Large intestine (tissue), 12 donors: ENCODE measurements at places on chromosomes 13 and 19. TPM values are rescaled to one million over a fixed set of nuclear protein-coding genes. Genes with fewer than 3 reads are reported as not detected.

The FAM83E gene
- 77.5 TPM for polyA plus RNA-seq

The C19orf81 gene
- polyA plus RNA-seq, result 0.46 TPM

The NANOS3 gene
- polyA plus RNA-seq, result 2.3 TPM

The ZBTB32 gene
- 0.51 TPM for polyA plus RNA-seq

The SCEL gene
- polyA plus RNA-seq, result 1.9 TPM

The ZFR2 gene
- polyA plus RNA-seq, result 1.8 TPM

The PDE4C gene
- 1.2 TPM for polyA plus RNA-seq

- no peak for DNase-seq
- H3K4me3 ChIP-seq, result no peak overlapping the region
- H3K27ac ChIP-seq, result peak overlapping the region; percentile 24
- no peaks in the 10 kb centered on the region for H3K27me3 ChIP-seq
- peaks cover 5% of the 10 kb centered on the region for H3K4me1 ChIP-seq
Measured at GRCh38 chr13:79283742-79284141, 122.3 kb downstream of the RBM26 start.

DNA sequence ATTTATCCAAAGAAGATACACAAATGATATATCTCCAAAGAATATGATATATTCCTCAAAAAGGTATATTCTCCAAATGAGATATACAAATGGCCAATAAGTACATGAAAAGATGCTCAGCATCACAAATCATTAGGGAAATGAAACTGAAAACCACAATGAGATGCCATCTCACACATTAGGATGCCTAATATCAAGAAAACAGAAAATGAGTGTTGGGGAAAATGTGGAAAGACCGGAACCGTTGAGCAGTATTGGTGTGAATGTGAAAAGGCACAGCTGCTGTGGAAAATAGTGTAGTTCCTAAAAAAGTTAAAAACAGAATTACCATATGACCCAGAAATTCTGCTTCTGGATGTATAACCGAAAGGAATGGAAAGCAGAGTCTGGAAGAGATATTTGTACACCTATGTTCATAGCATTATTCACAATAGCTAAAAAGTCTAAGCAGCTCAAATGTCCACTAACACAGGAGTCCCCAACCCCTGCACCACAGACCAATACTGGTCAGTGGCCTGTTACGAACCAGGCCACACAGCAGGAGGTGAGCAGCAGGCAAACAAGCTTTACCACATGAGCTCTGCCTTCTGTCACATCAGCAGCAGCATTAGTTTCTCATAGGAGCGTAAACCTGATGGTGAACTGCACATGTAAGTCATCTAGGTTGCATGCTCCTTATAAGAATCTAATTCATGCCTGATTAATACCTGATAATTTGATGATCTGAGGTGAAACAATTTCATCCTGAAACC, 291.9 kb downstream of the PCDH20 start:
- no peak overlapping the region for H3K27ac ChIP-seq
- no peaks in the 10 kb centered on the region for H3K36me3 ChIP-seq
- H3K4me1 ChIP-seq, result no peaks in the 10 kb centered on the region
- no peak overlapping the region for H3K4me3 ChIP-seq
- no peak for DNase-seq

- no peak for DNase-seq
- H3K27me3 ChIP-seq, result no peaks in the 10 kb centered on the region
- H3K4me3 ChIP-seq, result no peak overlapping the region
- H3K4me1 ChIP-seq, result no peaks in the 10 kb centered on the region
Measured at GRCh38 chr13:86760620-86761019, 910.6 kb upstream of the SLITRK5 start.

DNA sequence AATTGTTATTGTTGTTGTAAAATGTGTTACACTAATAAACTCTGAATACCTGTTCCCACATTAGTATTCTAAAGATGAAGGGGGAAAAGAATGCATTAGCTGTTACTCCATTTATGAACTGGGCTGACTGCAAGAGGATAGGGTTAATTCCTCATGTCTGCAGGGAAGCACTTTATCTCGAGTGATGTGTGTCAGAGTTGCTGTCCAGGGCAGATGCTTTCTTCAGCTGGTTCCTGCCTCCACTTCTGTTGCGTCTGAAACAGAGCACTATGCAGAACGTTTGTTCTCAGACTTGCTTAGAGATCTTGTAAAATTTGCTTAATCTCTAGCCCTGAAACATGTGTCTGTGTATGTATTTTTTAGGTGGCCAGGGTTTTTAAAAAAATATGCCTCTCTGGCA, 318.8 kb downstream of the SPRY2 start:
- H3K27me3 ChIP-seq, result no peaks in the 10 kb centered on the region
- H3K27ac ChIP-seq, result no peak overlapping the region
- no peaks in the 10 kb centered on the region for H3K4me1 ChIP-seq
- no peak overlapping the region for H3K4me3 ChIP-seq

- no peak for DNase-seq
- H3K4me3 ChIP-seq, result no peak overlapping the region
- H3K4me1 ChIP-seq, result no peaks in the 10 kb centered on the region
- H3K36me3 ChIP-seq, result no peaks in the 10 kb centered on the region
- no peak overlapping the region for H3K27ac ChIP-seq
- no peaks in the 10 kb centered on the region for H3K27me3 ChIP-seq
Measured at GRCh38 chr13:34721631-34722595, 220.2 kb upstream of the NBEA start.

DNA sequence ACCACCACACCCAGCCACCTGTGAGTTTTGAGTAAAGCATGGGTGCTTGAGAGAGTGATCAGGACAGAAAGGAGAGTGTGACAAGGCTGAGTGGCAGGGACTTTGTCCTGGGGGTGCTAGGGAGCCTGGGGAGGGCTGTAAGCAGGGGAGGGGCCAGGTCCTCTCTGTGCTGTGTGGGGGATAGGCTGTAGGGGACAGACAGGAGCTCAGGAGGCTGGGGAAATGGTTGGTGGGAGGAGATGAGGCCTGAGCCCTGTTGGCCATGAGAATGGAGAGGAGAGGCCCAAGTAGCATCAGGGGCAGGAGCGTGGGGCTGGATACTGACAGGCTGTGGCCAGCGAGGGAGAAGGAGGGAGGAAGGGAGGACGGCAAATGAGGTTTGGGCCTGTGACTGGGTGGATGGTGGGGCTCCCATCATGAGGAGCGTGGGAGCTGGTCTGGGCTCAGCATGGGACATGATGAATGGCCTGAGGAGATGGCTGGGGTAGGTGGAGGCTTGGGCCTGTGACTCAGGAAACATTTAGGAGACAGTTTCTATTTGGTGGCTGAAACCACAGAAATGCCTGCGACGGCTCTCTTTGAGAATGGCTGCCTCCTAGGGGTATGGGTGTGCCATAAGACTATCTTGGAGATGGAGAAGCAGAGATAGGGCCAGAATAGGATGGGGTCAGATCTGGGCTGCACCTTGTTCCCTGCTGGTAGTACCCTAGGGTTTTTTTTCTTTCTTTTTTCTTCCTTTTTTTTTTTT, 25.0 kb downstream of the GRIN2D start:
- H3K27me3 ChIP-seq, result peaks cover 29% of the 10 kb centered on the region
- DNase-seq, result peak; percentile 36
- peaks cover 19% of the 10 kb centered on the region for H3K4me1 ChIP-seq
- H3K27ac ChIP-seq, result no peak overlapping the region
- no peak overlapping the region for H3K4me3 ChIP-seq
- no peaks in the 10 kb centered on the region for H3K36me3 ChIP-seq

GRCh38 chr13:112330479-112331381, 45.4 kb upstream of the SPACA7 start:
- no peak overlapping the region for H3K27ac ChIP-seq
- no peak overlapping the region for H3K4me3 ChIP-seq
- H3K36me3 ChIP-seq, result no peaks in the 10 kb centered on the region
- no peaks in the 10 kb centered on the region for H3K4me1 ChIP-seq
- peaks cover 61% of the 10 kb centered on the region for H3K27me3 ChIP-seq
- DNase-seq, result peak; percentile 16

GRCh38 chr19:28012361-28012760, 1200.6 kb downstream of the UQCRFS1 start:
- H3K27me3 ChIP-seq, result no peaks in the 10 kb centered on the region
- no peak overlapping the region for H3K4me3 ChIP-seq
- no peaks in the 10 kb centered on the region for H3K4me1 ChIP-seq
- DNase-seq, result no peak

- no peaks in the 10 kb centered on the region for H3K27me3 ChIP-seq
- peaks cover 6% of the 10 kb centered on the region for H3K36me3 ChIP-seq
- peak overlapping the region; percentile 92 for H3K27ac ChIP-seq
- peak overlapping the region; percentile 67 for H3K4me3 ChIP-seq
Measured at GRCh38 chr19:56142087-56142787, 1.1 kb downstream of the ZNF444 start.

DNA sequence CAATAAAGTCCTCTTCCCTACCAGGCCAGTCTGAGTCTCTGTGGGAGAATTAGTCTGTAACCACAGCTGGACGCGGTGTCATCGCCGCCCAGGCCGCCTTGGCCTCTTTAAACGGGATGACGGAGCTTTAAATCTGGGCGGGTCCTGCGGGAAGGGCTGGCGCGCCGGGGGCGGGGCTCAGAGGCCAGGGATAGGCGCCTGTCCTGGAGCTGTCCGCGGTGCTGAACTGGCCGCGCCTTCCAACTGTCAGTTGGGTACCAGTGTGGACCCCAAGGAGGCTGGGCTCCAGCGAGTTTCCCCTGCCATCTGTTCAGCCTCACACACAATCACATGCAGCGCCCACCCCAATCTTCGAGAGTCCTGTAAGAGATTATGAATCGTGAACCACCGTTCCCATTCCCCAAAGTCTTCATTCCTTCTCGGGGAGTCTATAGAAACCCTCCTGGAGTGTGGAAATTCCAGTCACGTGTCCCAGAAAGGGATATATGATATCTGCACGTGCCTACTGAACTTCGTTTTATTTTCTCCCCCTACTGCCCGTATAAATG, 11.5 kb downstream of the APLP1 start:
- no peak overlapping the region for H3K4me3 ChIP-seq
- no peaks in the 10 kb centered on the region for H3K36me3 ChIP-seq
- H3K4me1 ChIP-seq, result no peaks in the 10 kb centered on the region

DNA sequence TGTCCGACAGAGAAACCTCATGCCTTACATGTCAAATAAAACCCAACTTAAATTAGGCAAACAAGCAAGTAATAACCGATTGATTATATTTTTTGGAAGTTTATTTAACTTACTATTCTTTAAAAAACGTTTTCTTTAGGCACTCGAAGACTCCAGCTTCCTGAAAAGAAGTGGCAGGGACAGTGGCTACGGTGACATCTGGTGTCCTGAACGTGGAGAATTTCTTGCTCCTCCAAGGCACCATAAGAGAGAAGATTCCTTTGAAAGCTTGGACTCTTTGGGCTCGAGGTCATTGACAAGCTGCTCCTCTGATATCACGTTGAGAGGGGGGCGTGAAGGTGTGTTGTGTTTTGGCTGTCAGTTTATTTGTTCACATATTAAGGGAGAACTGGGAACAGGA, 164.4 kb downstream of the LMO7 start:
- H3K27me3 ChIP-seq, result no peaks in the 10 kb centered on the region
- no peak overlapping the region for H3K4me3 ChIP-seq
- no peak overlapping the region for H3K27ac ChIP-seq
- peaks cover 43% of the 10 kb centered on the region for H3K36me3 ChIP-seq
- H3K4me1 ChIP-seq, result peaks cover 25% of the 10 kb centered on the region

- H3K27me3 ChIP-seq, result no peaks in the 10 kb centered on the region
- H3K27ac ChIP-seq, result peak overlapping the region; percentile 93
- no peaks in the 10 kb centered on the region for H3K36me3 ChIP-seq
- no peak for DNase-seq
Measured at GRCh38 chr19:6057651-6058517, 52.4 kb downstream of the RFX2 start.

- H3K27me3 ChIP-seq, result no peaks in the 10 kb centered on the region
- H3K4me3 ChIP-seq, result no peak overlapping the region
- no peaks in the 10 kb centered on the region for H3K36me3 ChIP-seq
Measured at GRCh38 chr13:66200555-66200954, 1029.6 kb downstream of the PCDH9 start.

- no peaks in the 10 kb centered on the region for H3K4me1 ChIP-seq
- H3K36me3 ChIP-seq, result no peaks in the 10 kb centered on the region
- no peak overlapping the region for H3K27ac ChIP-seq
- no peak overlapping the region for H3K4me3 ChIP-seq
- H3K27me3 ChIP-seq, result no peaks in the 10 kb centered on the region
- no peak for DNase-seq
Measured at GRCh38 chr13:70128098-70128497, 19.8 kb upstream of the KLHL1 start.

DNA sequence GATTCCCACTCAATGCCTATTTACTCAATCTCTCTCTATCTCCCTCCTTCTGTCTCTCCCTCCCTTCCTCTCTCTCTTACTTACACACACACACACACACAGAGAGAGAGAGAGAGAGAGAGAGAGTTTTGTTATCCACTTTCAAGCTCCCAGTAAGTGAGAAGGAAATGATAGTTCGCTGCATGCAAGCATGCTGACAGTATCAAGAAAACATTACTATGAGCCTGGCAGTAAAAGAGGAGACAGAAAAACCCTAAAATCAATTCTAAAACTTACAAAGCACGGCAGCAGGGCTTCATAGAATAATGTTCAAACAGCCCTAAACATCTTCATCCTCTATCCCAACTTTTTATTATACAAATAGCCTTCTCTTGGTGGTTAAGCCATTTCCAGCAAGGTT, 171.9 kb downstream of the FOXO1 start:
- H3K36me3 ChIP-seq, result no peaks in the 10 kb centered on the region
- no peak for DNase-seq
- H3K4me3 ChIP-seq, result no peak overlapping the region
- H3K4me1 ChIP-seq, result no peaks in the 10 kb centered on the region

GRCh38 chr13:41909506-41909905, 51.4 kb downstream of the VWA8 start:
- H3K27me3 ChIP-seq, result no peaks in the 10 kb centered on the region
- DNase-seq, result no peak
- H3K4me1 ChIP-seq, result no peaks in the 10 kb centered on the region

DNA sequence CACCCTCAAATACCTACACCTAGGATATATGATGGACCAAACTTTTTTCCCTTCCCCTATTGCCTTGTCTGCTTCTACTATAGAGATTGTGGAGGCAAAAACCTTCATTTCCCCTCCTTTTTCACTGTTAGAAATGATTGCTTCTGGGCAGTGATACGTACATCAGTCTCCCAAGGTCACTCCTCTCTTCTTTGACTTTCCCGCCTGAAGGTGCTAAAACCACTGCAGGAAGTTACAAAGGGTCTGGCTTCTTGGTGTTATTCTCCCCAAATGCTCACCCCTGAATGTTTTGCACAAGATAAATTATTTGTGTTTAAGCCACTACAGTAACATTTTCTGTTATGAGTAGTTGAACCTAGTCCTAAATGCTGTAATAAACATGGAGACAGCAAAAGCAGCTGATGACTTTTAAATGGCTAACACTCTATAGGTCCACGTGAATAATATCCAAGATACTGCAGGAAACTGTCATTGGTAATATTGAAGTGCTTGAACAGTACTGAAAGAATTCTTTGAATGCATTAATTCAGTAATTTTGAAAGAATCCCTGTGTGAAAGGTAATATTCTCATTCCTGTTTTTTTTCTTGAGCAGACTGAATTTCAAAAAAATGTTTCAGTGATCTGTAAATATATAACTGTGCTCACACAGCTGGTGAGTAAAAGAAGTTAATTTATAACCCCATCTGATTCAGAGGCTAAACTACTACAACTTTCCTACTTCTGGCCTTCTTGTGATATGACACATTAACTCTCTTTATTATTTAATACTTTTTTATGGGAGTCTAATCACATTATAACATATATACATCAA, 865.1 kb downstream of the EFNB2 start:
- H3K36me3 ChIP-seq, result no peaks in the 10 kb centered on the region
- H3K27ac ChIP-seq, result no peak overlapping the region
- peaks cover 9% of the 10 kb centered on the region for H3K4me1 ChIP-seq
- no peak overlapping the region for H3K4me3 ChIP-seq

- peaks cover 10% of the 10 kb centered on the region for H3K27me3 ChIP-seq
- no peaks in the 10 kb centered on the region for H3K36me3 ChIP-seq
- no peak overlapping the region for H3K4me3 ChIP-seq
- peaks cover 6% of the 10 kb centered on the region for H3K4me1 ChIP-seq
- DNase-seq, result no peak
Measured at GRCh38 chr19:18046059-18046718, 38.2 kb downstream of the ARRDC2 start.
